ENCODE measurements at places on chromosomes 12 and 14.

GRCh38 chr12:94187361-94187760, 39.0 kb downstream of the PLXNC1 start:
- DNase-seq = no peak

- no peak for DNase-seq
Observed at GRCh38 chr12:9809338-9809737, 17.9 kb upstream of the KLRF1 start.

GRCh38 chr14:104358528-104359300, 220.3 kb downstream of the KIF26A start:
- no peak for DNase-seq

DNA sequence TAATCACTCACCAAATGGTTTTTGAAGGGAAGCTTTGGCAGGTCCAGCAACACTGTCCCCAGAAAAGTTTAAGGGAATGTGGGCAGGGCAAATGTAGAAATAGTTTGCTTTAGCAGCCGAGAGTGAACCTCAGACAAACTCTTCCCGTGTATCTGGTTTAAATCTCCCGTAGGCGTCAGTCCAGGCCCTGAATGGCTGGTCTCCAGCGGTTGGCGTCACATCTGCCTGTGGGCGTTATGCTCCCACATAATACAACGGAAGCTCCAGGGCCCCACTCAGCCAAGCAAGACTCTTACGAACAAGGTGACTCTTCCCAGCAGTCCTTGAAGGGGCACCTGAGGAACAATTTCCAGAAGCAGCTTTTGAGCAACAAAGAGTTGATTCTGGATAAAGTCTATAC, 942 bp downstream of the ZC2HC1C start:
- DNase-seq = no peak

GRCh38 chr12:55060470-55060869, 40.7 kb downstream of the NEUROD4 start:
- DNase-seq = no peak
